ENCODE measurements at places on chromosomes 4 and X.

DNA sequence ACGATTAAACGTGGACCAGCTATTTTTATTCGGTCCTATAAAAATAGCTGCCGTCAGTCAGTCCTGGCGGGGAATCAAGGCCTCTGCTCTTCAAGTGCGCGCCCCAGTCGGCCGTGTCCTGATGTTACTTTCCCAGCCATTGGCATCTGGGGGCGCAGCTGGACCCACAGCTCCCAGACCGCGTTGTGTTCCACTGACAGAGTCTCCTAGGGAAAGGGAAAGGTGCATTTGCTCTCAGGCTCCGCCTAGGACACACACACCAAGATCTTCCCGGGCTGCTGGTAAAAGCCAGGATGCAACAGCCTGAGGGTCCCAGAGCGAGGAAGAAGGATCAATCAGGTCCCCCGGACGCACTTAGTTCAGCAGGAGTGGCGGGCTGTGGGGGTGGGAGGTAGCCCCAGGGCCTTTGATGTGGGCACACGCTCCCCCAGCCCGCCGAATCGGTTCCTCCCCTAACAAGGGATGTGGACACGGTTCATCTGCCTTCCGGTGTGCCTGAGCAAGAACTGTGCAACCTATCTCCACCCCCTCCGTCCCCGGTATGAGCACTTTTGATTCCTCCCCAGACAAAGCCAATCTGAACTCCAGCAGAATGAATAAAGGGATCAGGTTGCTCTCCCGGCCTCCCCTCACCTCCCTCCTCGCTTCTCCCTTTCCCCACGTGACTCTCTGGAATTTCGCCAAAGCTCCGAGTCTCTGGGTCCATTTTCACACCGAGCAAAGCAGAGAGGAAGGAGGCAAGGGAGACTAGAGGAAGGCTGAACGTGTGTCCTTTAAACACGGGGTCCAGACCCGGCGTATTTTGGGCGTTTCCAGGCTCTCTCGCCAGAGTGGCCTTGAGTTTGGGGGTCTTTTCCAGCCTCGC, 626 bp upstream of the FRAS1 start:
- no peak for DNase-seq

GRCh38 chr4:56115898-56116297, 167.2 kb downstream of the CEP135 start:
- DNase-seq: no peak

GRCh38 chr4:158008551-158009218, 164.1 kb downstream of the GASK1B start:
- DNase-seq: no peak

DNA sequence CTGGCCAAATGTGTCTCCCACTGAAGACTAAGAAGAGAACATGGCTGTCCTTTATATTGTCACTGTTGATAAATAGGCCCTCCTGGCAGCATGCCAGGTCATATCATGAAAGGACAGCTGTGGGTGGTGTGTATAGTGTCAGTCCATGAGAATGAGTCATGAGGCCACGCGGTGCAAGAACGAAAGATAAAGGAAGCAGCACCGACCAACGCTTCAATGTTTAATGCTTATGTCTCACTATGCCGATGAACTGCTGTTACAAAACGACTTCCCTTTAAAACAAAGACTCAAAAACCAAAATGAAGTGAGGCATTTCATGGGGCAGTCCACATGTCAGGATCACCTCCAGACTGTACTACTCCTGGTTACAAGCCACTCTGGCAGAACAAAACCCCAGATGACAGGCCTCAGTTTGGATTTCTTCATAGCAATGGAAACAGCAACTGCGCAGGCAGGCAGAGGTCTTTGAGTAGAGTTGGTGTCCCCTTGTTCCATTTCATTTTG, 5.2 kb upstream of the TCEANC start:
- DNase-seq: peak; percentile 37

DNA sequence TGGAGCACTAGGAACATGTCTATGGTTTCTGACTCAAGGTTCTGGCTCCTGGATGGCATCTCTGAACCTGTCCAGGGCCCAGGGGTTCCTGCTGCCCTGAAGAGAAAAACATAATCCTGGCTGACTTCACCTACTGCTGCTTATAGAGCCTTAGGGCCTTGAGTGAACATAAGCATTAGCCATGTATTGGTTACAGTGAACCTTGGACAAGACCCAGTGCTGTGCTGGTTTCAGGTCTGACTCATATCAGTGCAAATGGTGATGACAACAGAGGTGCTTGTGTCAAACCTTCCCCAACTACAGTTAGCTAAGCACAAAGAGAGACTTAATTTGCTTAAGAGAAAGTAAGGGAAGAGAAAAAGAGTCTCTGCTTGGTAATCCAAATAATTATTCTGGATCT, 1047.2 kb downstream of the GLUD2 start:
- no peak for DNase-seq

DNA sequence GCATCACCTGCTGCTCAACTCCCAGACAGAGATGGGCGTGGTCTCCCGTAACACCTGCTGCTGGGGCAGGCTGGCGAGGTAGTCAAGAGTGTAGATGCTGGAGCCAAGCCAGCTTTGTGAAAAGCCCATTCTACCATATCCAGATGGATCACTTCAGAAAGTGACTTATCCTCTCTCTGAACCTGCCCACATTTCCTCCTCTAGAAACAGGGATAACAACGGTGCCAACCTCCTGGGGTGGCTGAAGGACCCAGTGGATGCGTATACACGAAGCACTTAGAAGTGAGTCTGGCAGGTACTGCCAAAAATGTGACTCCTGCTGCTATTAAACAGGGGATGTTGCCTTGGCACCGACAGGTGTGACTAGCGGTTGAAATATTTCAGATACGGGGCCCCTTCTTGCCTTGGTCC, 95.8 kb downstream of the SORBS2 start:
- DNase-seq: no peak

GRCh38 chr4:112099701-112100297, 45.5 kb upstream of the FAM241A start:
- DNase-seq: no peak

DNA sequence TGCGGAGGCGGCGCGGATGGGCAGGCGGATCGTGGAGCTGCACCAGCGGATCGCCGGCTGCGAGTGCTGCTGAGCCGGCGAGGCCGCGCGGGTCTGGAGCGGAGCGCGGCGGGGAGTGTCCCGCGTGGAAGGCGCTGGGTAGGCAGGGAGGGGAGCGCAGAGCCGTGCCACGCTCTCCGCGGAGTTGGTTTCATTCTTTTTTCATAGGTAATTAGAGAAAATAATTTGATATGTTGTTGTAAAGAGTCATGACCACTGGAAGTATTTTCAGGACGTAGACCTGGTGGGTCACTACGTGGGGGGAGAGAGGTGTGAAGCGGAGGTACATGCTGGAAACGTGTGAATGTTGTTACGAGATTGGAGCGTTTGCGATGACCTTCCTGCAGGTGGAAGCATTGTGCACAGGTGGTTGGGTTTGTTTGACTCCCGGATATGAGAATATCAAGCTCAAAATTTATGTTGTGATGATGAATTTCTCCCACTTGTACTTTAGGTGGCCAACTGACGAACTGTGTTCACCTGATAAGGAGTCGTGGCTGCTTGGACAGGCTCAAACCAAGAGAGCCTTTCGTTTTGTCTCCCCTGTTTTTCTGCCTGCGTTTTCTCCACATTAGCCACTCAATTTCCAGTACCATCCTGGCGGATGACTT, 19.1 kb upstream of the S100P start:
- no peak for DNase-seq

DNA sequence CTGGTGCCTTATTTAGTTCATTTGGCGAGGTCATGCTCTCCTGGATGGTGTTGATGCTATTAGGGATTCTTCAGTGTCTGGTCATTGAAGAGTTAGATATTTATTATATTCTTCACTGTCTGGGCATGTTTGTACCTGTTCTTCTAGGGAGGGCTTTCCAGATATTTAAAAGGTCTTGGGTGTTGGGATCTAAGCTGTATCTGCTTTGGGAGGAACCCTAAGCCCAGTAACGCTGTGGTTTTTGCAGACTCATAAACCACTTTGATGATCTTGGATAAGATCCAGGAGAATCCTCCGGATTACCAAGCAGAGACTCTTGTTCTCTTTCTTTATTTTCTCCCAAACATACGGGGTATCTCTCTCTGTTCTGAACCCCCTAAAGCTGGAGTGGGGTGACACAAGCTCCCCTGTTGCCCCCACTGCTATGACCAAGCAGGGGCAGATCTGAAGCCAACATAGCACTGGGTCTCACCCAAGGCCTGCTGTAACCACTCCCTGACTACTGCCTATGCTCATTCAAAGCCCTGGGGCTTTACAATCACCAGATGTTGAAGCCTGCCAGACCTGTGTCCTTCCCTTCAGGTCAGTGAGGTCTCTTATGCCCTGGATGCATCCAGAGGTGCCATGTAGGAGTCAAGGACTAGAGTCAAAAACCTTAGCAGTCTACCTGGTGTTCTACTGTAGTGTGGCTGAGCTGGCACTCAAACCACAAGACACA, 187.6 kb downstream of the GUCY2F start:
- DNase-seq: no peak

DNA sequence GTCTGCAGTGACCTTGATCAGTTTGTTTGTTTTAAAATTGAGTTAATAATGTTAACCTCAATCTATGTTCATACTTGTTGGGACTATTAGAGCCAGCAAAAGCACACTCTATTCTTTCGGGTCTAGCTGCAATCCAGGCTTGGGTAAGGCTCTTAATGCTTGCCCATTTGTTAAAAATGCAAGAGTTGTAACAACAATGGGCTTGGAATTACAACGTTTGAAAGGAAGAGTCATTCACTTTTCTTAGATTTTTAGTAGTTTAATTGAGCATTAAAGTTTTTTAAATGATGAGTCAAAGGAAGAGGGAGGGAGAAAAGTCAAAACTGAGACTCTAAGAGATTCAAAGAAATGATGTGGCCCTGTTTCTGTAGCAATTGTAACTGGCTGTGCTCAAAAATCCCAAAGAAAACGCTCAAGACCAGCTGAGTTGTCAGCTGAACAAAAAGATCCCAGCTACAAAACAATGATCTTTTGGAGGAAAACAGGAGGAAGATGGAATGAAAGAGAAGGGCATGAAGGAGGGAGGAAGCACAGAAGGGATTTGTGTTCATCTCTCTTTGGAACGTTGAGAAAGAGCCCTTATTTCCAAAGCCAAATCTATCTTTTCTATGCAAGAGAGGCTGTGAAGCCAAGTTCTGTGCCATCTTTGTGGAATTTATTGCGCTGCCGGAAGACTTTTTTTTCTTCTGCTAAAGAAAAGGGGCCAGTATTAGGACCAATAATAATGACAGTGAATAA, 5.5 kb downstream of the SCD5 start:
- DNase-seq: no peak

DNA sequence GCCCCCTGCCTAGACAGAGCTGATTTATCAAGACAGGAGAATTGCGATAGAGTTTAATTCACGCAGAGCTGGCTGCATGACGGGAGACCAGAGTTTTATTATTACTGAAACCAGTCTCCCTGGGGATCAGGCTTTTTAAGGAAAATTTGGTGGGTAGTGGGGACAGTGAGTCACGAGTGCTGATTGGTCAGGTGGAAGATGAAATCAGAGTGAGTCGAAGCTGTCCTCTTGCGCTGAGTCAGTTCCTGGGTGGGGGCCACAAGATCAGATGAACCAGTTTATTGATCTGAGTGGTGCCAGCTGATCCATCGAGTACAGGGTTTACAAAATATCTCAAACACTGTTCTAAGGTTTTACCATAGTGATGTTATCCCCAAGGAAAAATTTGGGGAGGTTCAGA, 36.6 kb downstream of the MYOZ2 start:
- no peak for DNase-seq

GRCh38 chr4:2537011-2537830, 774 bp downstream of the FAM193A start:
- peak; percentile 49 for DNase-seq

DNA sequence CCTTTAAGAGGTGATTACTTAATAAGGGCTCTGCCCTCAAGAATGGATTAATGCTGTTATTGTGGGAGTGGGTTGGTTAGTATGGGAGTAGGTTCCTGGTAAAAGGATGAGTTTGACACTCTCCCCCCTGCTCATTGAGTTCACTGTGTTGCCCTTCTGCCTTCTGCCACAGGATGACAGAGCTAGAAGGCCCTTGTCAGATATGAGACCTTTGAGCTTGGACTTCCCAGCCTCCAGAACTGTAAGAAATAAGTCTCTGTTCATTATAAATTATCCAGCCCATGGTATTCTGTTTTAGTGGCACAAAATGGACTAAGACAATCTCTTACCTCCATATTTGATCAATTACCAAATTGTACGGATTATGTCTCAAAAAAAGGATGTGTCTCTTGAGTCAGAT, 114.3 kb upstream of the NAP1L5 start:
- no peak for DNase-seq

GRCh38 chr4:107800706-107801105, 24.0 kb upstream of the SGMS2 start:
- no peak for DNase-seq

DNA sequence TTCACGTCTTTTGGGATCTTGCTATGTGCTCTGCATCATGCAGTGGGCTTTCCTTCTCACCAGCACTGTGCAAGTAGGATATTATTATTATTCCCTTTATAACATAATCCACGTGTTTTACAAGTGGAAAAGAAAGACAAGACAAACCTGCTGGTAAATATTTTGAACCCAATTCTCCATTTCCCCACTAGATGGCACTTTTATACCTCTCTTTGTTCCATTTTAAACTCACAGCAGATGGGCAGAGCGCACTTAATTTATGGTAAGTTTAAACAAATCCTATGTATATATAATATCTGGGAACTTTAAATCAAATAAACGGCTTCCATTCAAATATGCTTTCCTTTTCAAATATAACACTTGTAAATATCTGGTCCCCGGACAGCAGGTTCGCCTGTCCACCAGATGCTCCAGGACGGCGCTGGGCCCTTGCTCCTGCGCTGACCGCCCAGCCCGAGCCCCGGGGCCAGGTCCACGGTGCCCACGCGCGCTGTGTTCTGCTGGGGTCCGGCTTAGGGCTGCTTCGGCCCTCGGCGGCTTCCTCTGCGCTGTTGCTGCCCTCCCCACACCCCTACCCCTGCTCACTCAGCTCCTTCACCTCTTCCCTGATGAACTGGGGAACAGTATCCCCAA, 31.1 kb downstream of the F11 start:
- DNase-seq: no peak

DNA sequence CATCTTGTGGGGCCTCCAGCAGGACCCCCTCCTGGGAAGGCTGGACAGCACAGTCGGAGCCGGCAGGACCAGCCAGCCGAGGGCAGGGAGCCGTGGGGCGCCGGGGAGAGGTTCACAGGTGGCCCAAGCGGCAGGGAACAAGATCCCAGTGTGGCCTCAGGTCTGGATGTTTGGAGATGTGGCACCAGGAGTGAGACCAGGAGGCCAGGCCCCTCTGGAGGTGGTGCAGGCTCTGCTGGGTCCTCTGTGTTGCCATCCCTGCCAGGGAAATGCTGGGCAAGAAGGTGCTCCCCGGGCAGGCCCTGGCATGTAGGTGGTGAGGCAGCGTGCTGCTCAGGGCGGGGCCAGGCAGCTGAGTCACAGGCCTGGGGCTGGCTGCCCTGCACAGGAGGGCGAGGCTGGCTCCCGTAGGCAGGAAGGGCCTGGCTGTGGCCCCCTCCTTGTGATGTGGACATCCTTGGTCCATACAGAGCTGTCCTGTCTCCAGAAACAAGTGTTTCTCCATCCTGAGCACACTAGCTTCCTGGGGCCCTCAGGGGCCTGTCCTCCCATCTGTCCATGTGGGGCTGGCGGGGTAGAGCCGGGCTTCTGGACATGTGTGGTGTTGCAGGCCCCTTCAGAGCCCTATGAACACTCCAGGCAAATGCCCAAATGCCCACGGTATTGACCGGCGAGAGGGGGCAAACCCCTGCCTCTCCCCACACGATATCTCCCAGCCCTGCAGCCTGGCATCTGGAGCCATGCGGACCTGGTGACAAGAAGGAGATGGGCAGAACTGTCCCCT, 4.8 kb upstream of the HGFAC start:
- DNase-seq: no peak
